ENCODE measurements at places on chromosomes 3 and 15. TPM values are rescaled to one million over a fixed set of nuclear protein-coding genes. Genes with fewer than 3 reads are reported as not detected.

The COL6A5 gene
- not detected for total RNA-seq

The HIGD2B gene
- 0.63 TPM for total RNA-seq

The MESP2 gene
- total RNA-seq = not detected

The SATB1 gene
- total RNA-seq = 406 TPM

The GNAT1 gene
- not detected for total RNA-seq

The HESX1 gene
- total RNA-seq = 0.52 TPM

The GOLGA8F gene
- total RNA-seq = not detected

The PP2D1 gene
- total RNA-seq = not detected

The CCK gene
- total RNA-seq = not detected

The LDHAL6B gene
- not detected for total RNA-seq

The PTPRG gene
- 0.42 TPM for total RNA-seq

The CCR3 gene
- total RNA-seq = 0.52 TPM

The NEK10 gene
- 0.63 TPM for total RNA-seq

The WDR49 gene
- 4.8 TPM for total RNA-seq

The SLC7A14 gene
- total RNA-seq = under 0.01 TPM

The ZNF619 gene
- total RNA-seq = 5.4 TPM

The REC114 gene
- not detected for total RNA-seq

The DMXL2 gene
- total RNA-seq = 54.9 TPM

The ENTPD3 gene
- total RNA-seq = 0.10 TPM

The GOLIM4 gene
- 3.6 TPM for total RNA-seq

The BMF gene
- total RNA-seq = 31.6 TPM

The CSPG5 gene
- 0.10 TPM for total RNA-seq

The TTLL13 gene
- total RNA-seq = 0.31 TPM

The IMPG2 gene
- 0.84 TPM for total RNA-seq

The SCAANT1 gene
- total RNA-seq = not detected

The HDC gene
- 8.1 TPM for total RNA-seq
